Mesendoderm (in vitro differentiated cells): ENCODE measurements at places on chromosomes 1 and 21.

GRCh38 chr1:91439016-91439415 lies 34.4 kb upstream of the HFM1 start:
- DNase-seq = no peak

- DNase-seq = no peak
Measured at GRCh38 chr1:53580009-53580400, 120.8 kb downstream of the DMRTB1 start.

DNA sequence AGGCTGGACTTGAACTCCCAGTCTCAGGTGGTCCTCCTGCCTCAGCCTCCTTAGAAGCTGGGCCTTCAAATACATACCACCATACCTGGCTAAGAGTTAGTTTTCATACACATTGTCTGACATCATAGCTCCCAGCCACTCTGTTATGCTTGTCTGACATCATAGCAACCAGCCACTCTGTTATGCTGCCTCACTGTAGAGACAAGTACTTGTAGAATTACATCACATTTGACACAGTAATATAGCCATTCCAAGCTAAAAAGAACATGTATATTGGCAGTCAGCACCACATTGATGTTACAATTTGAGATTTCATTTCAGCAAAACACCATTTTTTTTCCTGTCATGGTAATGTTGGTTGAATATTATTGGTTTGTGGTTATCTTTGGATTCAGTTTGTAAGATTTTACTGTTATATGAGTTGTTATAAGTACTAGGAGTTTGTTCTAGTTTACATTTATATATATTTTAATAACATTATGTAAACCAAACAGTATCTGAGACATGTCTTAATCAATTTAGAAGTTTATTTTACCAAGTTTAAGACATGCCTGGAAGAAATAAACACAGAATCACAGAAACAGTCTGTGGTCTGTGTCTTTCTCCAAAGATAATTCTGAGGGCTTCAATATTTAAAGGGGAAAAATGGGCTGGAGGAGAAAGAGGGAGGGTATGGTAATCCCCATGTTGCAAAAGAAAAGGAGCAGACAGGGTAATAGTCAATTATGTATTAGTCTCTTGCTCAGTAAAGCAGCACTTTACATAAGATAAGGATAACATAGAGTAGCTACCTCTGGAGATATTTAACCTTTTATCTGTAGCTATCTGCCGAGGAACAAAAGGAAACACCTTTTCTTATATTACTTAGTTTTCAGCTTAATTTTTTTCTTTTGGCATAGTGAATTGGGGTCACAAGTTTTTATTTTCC lies 43.0 kb downstream of the XPR1 start:
- DNase-seq = peak; percentile 39

- no peak for DNase-seq
Measured at GRCh38 chr1:91925644-91926435, 23.4 kb upstream of the BRDT start.

DNA sequence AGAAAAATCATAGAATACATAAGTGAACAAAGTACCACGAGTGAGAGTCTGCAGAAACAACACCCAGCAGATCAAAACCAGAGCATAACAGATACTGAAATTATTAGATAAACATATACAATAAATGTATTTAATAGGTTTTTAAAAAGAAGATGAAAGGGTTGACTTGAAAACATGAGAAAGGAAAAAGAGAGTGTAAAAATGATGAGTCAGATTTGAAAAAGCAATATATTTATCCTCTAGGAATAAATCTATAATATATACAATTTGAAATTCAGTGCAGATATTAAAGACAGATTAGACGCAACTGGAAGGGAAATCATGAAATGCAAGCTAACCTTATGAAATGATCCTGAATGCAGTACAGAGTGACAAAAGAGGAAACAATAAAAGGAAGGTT lies 170.2 kb upstream of the RUNX1 start:
- no peak for DNase-seq

- peak; percentile 60 for DNase-seq
Measured at GRCh38 chr21:19507682-19508260, 1104.2 kb upstream of the TMPRSS15 start.

DNA sequence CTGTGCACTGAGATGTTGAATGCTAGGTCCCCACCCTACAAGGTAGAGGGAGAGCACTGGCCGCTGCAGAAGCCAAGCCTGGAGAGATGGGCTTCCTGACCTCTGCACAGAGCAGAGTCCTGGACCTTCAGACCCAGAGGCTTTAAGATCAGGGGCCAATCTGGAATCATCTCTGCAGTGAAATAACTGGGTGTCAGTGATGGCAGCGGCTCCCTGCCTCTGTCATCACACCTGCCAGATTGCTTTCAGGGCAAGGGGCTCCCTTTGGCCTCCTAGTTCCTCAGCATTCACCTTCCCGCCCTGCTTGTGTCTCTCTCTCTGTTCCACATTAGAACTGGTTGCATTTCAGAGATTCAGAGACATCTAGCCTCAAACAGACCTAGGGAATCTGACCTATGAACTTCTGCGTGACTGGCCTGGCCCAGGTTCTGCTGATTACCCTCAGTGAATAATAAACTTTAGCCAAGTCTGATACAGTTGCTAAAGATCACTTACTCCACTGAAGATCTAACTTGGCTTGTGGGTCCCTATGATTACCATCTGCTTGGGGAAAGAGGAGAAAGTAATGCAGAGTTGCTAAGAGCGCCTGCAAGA lies 87.8 kb downstream of the ATP1A1 start:
- DNase-seq = no peak

DNA sequence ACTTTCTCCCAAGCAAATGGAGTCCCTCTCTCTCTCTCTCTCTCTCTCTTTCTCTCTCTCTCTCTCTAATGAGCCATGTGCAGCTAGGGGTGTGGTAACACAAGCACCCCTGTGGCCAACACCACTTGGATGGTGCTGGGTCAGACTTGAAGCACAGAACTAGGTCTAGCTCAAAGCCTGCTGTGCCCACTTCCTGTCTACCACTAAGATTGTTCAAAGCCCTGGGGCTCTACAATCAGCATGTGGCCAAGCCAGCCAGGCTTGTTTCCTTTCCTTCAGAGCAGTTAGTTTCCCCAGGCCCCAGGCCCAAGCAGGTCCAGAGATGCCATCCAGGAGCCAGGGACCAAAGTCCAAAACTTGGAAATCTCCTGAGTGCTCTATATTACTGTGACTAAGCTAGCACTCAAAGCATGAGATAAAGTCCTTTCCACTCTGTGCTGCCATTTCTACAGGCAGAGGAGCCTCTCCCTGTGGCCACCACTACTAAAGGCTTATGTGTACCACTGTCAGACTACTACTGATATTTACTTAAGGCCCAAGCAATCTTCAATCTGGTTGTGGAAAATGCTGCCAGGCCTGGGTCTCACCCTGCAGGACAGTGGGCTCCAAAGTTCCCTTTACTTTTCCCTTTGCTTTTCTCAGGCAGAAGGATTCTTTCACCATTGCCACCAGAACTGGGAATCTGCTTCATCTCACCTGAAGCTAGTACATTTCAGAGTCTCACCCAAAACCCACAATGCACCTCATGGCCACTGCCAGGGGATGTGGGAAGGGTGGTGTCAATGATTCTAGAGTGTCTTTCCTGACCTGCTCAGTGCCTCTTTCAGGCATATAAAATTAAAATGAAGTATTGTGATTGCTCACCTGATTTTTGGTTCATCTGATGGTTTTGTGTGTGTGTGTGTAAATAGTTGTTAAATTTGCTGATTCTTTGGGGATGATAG lies 999.5 kb downstream of the NCAM2 start:
- DNase-seq = peak; percentile 78

DNA sequence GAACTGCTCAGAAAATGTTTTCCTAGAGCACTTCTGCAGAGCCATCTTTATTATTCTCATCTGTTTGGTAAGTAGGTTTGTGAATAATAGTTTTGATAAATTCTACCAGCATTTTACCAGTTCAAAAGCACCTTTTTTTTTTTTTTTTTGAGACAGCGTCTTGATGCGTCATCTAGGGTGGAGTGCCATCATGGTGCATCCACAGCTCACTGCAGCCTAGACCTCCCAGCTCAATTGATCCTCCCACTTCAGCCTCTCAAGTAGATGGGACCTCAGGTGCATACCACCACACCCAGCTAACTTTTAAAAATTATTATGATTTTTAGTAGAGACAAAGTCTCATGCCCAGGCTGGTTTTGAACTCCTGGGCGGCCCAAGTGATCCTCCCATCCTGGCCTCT lies 9.8 kb upstream of the RHBG start:
- DNase-seq = no peak

DNA sequence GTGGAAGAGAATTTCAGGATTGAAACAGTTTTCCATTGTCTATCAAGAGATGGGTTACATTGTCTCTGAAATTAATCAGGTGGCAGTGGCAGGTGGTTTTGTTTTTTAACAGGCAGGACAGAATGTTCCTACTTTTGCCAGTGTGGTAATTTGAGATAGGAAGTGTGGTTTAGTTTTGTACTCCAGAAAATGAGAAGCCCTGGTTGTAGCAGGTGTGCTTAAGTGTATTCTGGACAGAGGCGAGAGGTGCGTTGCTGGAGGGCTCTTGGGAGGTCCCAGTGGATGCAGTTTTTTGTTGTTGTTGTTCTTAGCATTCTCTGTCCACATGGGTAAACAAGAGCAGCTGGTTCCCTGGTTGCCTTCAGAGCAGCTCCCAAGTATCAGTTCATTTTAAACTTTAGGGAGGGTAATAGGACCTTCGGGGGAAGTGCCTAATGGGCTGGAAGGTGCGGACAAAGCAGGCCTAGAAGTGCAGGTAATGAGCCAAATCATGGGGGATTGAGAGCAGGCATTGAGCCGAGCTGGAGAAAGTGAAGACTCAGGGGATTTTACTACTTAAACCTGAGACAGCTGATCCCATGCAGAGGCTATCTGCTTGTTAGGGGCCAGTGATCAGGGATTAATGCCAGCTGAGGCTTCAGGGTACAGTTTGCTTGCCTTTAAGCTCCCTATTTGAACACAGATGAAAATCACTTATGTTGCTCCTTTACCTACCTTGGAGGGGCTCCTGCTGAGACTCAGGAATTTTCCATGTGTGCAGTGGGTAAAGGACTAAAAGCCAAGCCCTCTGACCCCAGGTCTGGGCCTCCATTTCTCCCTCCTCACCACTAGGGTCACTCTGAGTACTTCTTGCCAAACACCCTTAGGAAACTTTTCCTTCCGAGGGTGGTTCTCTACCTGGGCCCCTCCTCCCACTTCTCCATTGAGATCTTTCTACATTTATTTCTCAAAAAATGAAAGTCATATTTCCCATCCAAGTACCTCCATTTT lies 6.1 kb downstream of the PFKFB2 start:
- peak; percentile 63 for DNase-seq

DNA sequence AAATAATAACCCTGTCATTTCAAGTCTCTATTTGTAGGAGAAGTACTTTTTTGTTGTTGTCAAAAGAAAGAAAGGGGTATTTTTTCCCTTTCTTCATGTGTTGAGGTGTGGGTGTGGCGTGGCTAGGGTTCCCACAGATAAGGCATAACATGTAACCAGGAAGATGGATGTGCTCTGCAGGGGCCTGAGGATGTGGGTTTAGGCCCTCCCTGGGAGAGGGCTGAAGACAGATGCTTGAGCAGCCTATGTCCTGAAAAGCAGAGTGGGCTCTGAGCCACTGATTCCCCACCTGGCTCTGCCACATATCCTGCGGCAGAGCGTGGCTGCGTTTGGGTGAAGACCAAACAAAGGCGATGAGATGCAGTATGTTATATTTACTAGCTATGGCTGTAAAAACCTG lies 13.9 kb upstream of the ADAR start:
- no peak for DNase-seq

DNA sequence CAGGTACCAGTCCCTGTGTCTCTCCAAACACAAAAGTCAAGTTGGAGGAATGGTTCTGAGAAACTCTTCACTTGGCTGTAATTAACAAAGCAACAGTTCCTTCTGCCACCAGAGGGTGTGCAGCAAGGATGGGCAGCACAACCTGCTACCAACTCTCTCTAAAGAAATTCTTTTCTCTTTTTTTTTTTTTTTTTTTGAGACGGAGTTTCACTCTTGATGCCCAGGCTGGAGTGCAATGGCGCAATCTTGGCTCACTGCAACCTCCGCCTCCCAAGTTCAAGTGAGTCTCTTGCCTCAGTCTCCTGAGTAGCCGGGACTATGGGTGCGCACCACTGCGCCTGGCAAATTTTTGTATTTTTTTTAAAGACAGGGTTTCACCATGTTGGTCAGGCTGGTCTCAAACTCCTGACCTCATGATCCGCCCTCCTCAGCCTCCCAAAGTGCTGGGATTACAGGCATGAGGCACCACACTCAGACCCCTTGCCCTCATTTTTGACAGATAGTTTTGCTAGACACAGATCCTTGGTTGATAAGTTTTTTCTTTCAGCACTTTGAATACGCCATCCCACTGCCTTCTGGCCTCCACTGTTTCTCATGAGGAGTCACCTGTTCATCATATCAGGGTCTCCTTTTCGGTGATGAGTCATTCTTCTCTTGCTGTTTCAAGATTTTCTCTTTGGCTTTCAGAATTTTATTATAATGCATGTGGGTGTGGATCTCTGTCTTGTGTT lies 12.1 kb upstream of the DEGS1 start:
- DNase-seq = peak; percentile 65

GRCh38 chr1:240171907-240172306 lies 80.2 kb downstream of the FMN2 start:
- no peak for DNase-seq

DNA sequence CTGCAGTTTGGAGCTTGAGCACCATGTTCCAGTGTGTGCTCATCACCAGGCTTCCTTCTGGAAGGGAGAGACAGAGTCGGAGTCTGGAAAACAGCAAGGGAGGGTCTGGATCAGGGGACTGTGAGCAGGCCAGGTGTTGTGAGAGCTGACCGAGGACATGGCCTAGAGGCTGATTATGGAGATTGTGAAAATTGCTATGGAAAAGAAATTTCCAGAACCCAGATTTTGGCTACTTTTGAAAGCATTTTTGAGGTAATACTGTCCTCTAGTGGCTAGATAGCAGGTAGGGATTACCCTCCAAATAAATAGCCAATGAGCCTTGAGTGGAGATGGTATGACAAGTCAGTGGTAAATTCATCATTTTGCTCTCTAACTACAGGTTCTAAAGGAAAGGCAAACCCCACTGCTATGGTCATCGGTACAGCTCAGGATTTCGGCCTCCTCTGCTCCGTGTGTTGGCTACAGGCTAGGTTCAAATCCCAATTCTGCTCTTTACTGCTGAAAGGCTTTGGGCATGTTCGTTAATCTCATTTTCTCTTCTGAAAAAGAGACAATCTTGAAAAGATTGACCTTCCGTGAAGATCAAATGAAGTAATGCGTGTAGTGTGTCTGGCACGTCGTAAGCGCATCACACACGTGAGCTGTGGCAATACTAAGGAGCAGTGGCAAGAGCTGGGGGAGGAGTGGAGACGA lies 1.0 kb upstream of the HAO2 start:
- DNase-seq = peak; percentile 71

GRCh38 chr1:80722611-80723010 lies 1078.1 kb upstream of the ADGRL2 start:
- DNase-seq = no peak

- peak; percentile 94 for DNase-seq
Measured at GRCh38 chr1:110339407-110340206, 430 bp downstream of the RBM15 start.

DNA sequence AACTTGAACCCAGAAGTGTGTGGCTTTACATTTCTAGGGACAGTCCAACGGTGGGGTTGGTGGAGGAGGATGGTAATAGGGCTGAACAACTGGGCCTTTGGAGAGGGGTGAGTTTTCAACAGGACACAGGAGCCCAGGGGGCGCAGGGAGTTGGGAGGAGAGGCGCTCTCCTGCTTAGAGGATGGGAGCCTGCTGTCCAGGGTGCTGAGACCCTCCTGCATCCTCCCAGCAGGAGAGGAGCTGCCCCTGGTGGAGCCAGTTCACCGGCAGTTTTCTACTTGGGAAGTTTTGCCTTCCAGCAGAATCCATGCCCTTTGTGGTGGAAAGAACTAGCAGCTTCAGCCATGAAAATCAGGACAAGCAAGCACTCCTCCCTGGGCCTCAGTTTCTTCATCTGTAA lies 8.6 kb downstream of the KCNC4 start:
- DNase-seq = peak; percentile 62

- DNase-seq = no peak
Measured at GRCh38 chr1:232046451-232047306, 420.1 kb downstream of the DISC1 start.
